ENCODE measurements at places on chromosomes 4 and X.

DNA sequence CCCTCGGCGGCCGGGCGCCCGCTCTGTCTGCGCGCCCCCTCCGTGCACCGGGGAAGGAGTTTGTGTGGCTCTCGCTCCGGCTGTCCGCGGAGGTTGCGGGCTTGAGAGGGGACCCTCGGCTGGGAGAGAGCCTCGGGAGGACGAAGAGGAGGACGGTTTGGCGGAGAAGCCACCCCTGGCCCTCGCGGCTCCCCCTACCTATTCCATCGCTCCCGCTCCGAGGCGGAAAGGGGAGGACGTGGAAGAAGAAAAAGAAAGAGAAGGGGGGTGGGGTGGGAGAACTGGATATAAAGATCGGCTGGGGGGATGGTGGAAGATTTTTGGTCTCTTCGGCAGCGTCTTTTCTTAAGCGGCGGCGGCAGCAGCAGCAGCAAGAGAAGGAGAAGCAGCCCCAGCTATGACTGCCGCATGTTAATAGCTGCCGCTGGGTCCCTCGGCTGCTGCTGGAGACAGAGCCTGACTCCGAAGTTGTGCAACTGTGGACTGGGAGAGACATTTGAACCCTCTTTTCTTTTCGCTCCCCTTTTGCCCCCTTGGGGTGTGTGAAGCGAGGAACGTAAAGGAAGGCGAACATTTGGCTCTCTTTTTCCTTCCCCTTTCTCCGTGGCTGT is 895 bp downstream of the ADGRL3 start:
- peak; percentile 33 for DNase-seq

DNA sequence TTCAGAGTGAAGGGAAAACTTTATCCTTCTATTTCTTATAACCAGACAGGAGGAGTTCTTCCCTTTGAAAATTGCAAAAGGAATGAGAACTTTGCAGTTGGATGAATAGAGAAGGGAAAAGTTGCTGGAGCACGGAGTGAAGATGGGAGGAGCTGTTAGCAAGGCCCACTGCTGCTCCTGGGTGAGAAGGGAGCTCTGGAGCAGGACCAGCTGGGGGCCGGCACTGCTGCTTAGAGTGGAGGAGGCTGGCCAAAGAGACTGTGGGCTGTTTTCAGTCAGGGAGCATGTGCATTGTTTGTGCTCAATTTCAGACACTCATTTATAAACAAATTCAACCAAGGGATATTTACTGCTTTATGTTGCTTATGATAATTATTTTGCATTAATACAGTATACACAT is 164.2 kb downstream of the STIM2 start:
- no peak for DNase-seq

DNA sequence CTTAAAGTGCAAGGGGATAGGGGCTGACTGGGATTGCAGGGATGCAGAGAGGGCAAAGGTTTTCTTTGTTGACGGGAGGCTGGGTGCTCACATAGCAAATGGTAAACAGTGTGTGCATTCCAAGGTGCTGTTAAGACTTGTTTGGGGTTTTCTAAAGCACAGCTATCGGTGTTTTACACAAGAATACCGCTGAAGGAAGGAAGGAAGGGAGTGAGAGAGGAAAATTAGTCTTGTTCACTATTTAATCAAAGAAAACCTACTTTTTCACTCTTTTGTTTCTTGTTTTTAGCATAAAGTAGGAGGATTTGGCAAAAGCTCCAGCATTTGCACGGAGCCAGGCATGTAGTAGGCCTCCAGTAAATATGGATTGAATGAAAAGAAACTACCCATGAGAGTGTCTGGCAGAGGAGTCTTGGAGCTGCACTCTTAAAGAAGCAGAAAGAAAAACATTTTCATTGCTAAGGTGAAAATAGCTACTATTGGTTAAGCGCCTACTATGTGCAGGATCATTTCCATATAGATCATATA is 99.7 kb downstream of the FIP1L1 start:
- DNase-seq, result no peak

- DNase-seq, result no peak
These were observed 241.1 kb upstream of the KLF3 start for GRCh38 chr4:38422850-38423249.

- DNase-seq, result no peak
These were observed 744 bp downstream of the NPY5R start for GRCh38 chr4:163344147-163345125.

DNA sequence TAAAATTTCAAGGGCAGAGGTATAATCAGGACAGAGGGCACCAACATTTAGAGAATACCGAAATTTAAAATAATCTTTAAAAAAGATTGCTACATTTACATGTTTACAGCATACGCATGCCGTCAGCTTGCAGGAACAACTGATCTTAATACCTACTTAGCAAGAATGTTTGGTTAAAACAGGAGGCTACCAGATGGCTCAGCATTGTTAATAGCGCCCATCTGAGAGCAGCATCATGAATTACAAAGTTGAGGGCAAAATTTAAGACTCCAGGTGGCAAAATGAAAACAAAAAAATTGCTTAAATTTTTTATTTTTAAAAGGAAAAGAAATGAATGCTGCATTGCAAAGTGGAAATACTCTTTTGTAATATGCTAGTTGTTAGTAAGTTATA is 241.3 kb downstream of the C4orf33 start:
- DNase-seq, result peak; percentile 37

DNA sequence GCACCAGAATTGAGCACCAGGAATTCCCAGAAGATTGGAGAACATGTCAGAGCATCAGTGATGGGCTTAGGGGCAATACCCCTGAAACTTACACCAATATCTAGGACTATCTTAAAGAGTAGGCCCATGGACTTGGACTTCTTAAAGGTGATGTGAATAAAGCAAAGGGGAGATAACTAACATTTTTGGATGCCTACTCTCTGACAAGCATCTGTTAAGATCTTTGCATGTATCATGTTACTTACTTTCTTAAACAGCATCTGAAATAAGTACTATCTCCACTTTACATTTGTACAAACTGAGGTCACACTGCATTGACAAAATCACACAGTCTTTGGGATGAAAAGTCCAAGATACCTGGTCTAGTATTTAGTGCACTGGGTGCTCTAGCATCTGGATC is 258.6 kb upstream of the ARSJ start:
- DNase-seq, result no peak

- DNase-seq, result no peak
These were observed 246.0 kb upstream of the HHIP start for GRCh38 chr4:144399927-144400326.

DNA sequence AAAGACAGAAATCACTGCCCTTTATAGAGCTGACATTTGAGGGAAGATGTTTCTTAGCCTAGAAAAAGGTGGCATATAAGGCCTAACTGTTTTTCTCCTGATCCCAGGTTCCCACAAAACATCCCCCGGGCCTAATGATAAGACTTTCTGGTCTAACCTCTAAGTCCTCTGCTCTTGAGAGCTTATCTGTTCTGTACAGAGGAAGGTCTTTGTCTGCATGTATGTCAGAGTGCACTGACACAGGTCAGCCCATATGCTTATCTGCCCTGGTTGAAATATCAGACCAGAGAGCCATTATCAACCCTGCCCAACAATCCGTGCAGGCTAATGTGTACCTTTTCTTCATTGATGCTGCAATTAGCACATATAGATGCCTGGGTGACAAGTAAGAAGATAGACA is 76.2 kb downstream of the ARHGEF9 start:
- no peak for DNase-seq

- no peak for DNase-seq
These were observed 877 bp upstream of the NKX1-1 start for GRCh38 chr4:1406981-1407656.

GRCh38 chr4:15918484-15919129 is 19.9 kb downstream of the FGFBP1 start:
- DNase-seq, result no peak

DNA sequence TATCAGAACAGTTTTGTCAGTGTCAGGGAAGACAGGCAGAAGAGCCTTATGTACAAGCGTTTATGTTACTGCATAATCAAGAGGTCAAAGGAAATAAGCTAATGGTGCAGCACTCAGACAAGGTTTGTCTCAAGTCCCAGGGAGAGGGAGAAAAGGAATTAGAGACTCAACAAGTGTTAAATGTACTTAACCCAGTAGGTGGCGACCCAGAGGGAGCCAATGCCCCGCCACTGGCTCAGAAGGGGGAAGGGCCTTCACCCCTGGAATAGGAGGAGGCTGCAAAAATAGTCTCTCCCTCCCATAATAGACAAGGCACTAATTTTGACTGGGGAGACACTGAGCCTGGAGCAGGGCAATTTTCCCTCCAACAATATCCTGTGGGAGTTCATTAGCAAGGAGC is 14.1 kb upstream of the PAPSS1 start:
- DNase-seq, result no peak

GRCh38 chr4:2822461-2823300 is 21.0 kb upstream of the ADD1 start:
- DNase-seq, result no peak

GRCh38 chr4:31458813-31459212 is 738.6 kb downstream of the PCDH7 start:
- no peak for DNase-seq

GRCh38 chrX:150522494-150522893 is 45.9 kb upstream of the MTM1 start:
- DNase-seq, result no peak

DNA sequence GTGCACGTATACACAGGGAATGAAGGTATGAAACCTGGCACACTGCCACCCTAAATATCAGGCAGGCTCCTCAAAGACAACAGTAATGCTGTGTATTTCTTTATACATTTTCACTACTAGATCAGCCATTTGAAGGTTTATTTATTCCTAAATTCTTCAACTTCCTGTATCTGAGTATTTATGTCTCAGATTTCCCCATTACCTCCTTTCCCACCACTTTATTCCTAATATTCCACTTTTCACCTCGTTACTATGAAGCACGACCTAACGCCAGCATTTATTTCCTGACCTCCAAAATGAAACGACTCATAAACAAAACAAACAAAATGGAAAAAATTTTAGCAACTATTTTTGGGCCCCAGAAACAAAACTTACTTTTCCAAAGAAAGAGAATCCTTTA is 69.6 kb downstream of the MAML3 start:
- no peak for DNase-seq

DNA sequence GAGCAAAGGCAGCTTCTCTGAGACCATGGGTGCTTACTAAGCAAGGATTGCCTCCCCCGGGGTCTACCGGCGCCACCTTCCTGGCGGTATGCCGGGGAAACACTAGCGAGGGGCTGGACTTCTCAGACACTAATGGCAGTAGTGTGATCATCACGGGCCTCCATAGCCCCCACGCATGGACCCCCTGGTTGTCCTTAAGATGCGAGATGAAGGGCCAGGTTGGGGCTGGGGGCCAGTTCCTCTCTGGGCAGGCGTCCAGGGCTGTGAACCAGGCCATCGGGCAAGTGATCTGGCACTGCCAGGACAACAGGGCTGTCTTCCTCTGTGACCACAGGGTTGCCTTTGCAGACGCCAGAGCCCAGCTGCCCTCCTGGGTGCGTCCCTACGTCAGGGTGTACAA is 60.7 kb downstream of the ALPK1 start:
- DNase-seq, result no peak

DNA sequence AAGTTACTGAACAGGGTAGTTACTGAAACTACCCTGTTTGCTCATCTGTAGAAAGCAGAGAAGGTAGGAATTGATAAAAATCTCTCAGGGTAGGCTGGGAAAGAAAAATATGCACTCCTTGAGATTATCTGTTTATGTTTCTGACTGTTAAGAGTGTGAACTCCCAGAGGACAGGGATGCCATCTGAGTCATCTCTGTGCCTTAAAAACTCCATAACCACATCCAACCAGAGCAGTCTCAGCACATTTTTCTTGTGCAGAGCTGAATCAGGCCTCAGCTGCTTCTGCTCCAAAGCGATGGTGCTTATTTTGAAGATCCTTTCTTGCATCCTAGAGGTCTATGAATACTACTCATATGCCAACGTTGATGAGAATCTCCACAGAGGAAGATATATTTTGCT is 9.9 kb downstream of the CENPVL3 start:
- no peak for DNase-seq

DNA sequence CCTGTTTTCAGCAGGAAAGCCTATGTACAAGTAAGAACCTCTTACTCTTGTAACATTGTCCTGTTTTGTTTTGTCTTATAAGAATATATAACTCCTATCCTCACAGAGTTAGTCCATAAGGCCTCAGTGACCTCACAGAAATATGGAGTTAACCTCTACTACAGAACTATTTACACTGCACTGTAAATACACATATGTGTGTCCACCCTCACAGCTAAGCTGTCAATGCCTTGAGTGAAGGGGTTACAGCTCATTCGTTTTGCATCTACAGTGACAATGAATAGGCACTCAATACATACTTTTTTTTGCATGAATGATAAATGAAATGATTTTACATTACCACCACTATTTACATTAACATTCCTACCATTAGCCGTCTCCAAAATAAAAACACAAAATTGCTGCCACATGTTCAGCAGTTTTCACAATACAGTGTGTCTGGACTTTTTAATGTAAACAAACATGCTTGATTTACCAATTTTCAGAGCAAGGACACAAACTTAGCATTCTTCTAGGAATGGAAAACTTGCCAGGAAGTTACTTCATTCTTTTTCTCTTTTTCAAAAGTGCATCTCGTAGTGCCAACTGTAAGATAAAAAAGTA is 9.5 kb upstream of the NAAA start:
- no peak for DNase-seq

DNA sequence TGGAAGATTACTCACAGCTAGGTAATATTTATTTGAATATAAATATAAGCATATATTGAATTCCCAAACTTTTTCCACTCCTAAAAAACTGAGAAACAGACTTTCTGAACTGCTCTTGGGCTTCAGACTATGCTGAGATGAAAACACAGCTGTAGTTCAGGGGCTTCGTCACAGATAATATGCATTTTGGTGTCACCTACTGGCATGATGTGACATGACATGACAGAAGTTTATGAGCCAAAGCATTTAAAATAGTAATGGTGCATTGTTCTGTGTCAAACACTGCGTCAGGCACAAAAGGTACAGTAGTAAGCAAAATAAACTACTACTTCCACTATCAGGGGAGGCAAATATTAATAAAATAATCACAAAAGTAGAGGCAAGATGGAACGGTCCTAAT is 171.3 kb downstream of the BTC start:
- DNase-seq, result peak; percentile 24

GRCh38 chr4:1767770-1768366 is 25.2 kb upstream of the FGFR3 start:
- no peak for DNase-seq

DNA sequence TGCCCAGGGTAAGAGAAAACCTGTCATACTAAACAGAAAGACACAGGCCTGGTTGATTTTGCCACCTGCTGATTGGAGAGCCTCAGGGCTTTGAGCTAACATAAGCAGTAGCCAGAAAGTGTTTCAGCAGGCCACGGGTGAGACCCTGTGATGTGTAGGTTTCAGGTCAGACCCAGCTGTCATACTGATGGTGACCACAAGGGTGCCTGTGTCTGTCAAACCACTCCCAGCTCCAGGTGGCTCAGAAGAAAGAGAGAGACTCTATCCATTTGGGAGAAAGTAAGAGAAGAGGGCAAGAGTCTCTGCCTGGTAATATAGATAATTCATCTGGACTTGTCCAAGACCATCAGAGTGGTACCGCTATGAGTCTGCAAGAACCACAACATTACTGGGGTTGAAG is 72.8 kb upstream of the NLRP2B start:
- DNase-seq, result no peak

- DNase-seq, result no peak
These were observed 165.3 kb downstream of the GLRA2 start for GRCh38 chrX:14694611-14695010.
